Right renal pelvis (tissue), 4 donors: ENCODE measurements at places on chromosomes 6 and 20. TPM values are rescaled to one million over a fixed set of nuclear protein-coding genes. Genes with fewer than 3 reads are reported as not detected.

Gene COL21A1
- polyA plus RNA-seq = 110 TPM

Gene MCM8
- 15.4 TPM for polyA plus RNA-seq

Gene BACH2
- 11.0 TPM for polyA plus RNA-seq

Gene MYL9
- polyA plus RNA-seq = 253 TPM

Gene RNF217
- 13.4 TPM for polyA plus RNA-seq

Gene FOXO3
- 48.7 TPM for polyA plus RNA-seq

Gene SPATS1
- polyA plus RNA-seq = not detected

Gene CDH26
- 0.43 TPM for polyA plus RNA-seq

Gene CSNK2B
- polyA plus RNA-seq = 237 TPM

Gene PSMB9
- polyA plus RNA-seq = 5.7 TPM

Gene CDC5L
- 43.6 TPM for polyA plus RNA-seq

Gene GGT7
- 25.5 TPM for polyA plus RNA-seq

Gene ENPP1
- polyA plus RNA-seq = 17.3 TPM

Gene MRPL14
- 44.7 TPM for polyA plus RNA-seq

Gene RHAG
- polyA plus RNA-seq = 1.2 TPM

Gene ENPP5
- 17.7 TPM for polyA plus RNA-seq

Gene RREB1
- 24.3 TPM for polyA plus RNA-seq

Gene CNR1
- polyA plus RNA-seq = 0.93 TPM

Gene RBPJL
- not detected for polyA plus RNA-seq

Gene GHRH
- not detected for polyA plus RNA-seq

Gene TNFRSF6B
- polyA plus RNA-seq = 1.1 TPM

Gene ZBTB24
- polyA plus RNA-seq = 17.9 TPM

Gene SLC17A3
- 0.40 TPM for polyA plus RNA-seq

Gene POLR1C
- 37.9 TPM for polyA plus RNA-seq

Gene SAMD3
- polyA plus RNA-seq = 0.77 TPM

Gene NR2E1
- polyA plus RNA-seq = not detected

Gene PACSIN1
- 0.72 TPM for polyA plus RNA-seq

Gene LTA
- 0.30 TPM for polyA plus RNA-seq

Gene PRSS35
- polyA plus RNA-seq = 48.6 TPM

Gene CDK5RAP1
- 30.4 TPM for polyA plus RNA-seq

Gene SRF
- polyA plus RNA-seq = 31.5 TPM

Gene TRMT11
- polyA plus RNA-seq = 34.0 TPM

Gene ROS1
- polyA plus RNA-seq = 0.10 TPM

Gene MLN
- polyA plus RNA-seq = 1.1 TPM

Gene PPP1R16B
- polyA plus RNA-seq = 6.9 TPM

Gene FBXO5
- 29.0 TPM for polyA plus RNA-seq

Gene TIAM2
- polyA plus RNA-seq = 21.4 TPM

Gene CST2
- polyA plus RNA-seq = not detected

Gene BEND6
- 5.9 TPM for polyA plus RNA-seq

Gene IYD
- polyA plus RNA-seq = 6.3 TPM

Gene SAPCD1
- polyA plus RNA-seq = 5.2 TPM

Gene EPHA7
- 38.8 TPM for polyA plus RNA-seq

Gene ECT2L
- polyA plus RNA-seq = 0.22 TPM

Gene OCSTAMP
- polyA plus RNA-seq = not detected

Gene PRL
- polyA plus RNA-seq = not detected

Gene OXT
- polyA plus RNA-seq = not detected

Gene PNPLA1
- 2.5 TPM for polyA plus RNA-seq

Gene PRSS16
- polyA plus RNA-seq = 0.44 TPM

Gene PIGT
- 105 TPM for polyA plus RNA-seq

Gene ZFP57
- not detected for polyA plus RNA-seq

Gene DSP
- polyA plus RNA-seq = 67.9 TPM

Gene MOG
- polyA plus RNA-seq = 0.06 TPM
